Stimulated activated CD4-positive, alpha-beta T cell treated with anti-CD3 and anti-CD28 coated beads, Interleukin-12 subunit alpha, Interleukin-12 subunit beta, amount 100 ng/mL, for 24 hours (primary cell): ENCODE measurements at places on chromosomes 13 and 19.

DNA sequence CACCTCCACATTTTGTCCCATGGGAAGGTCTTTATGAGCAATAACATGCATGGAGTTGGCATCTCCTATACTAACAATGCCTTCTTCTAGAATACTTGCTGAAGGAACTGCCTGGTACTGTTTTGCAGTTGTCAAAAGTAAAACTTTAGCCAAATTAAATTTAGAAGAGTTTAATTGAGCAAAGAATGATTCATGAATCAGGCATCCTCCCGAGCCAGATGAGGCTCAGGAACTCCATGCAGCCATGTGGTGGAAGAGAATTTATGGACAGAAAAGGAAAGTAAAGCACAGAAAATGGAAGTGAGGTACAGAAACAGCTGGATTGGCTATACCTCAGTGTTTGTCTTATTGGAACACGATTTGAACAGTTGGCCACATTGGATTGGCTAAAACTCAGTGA lies 1081.9 kb downstream of the SLITRK1 start:
- no peak for DNase-seq

DNA sequence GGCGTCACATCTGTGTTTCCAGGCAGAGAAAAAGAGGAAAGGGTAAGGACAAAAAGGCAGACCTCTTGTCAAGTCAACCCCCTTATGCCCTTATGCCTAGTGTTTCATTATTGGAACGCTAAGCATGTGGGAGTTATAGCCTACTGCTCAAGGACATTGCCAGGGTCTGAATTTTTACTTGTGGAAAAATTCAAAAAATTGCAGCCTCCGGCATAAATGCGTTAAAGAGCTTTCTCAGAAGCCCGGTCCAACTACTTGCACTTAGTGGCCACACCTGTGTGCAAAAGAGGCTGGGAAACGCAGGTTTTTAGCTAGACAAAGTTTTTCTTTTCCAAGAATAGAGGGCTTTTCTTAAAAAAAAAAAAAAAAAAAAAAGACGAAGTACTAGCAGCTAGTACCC lies 139.8 kb downstream of the DPF1 start:
- DNase-seq, result no peak

GRCh38 chr13:96165840-96166239 lies 75.9 kb downstream of the HS6ST3 start:
- DNase-seq, result no peak

DNA sequence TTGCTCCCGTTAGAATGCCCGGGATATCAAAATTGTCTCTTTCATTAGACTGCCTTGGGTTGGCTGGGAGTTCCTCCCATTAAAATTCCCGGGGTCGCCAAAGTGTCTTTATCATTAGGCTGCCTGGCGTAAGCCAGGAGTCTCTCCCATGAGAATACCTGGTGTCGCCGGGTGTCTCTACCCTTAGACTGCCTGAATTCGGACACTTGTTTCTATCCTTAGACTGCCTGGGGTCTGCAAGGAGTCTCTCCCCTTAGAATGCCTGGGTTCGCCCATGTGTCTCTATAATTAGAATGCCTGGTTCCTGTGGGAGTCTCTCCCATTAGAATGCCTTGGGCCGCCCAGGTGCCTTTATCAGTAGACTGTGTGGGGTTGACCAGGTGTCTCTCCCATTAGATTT lies 1538.2 kb downstream of the UQCRFS1 start:
- no peak for DNase-seq

- DNase-seq, result no peak
These were observed 3.1 kb upstream of the TMEM86B start for GRCh38 chr19:55231391-55232285.

DNA sequence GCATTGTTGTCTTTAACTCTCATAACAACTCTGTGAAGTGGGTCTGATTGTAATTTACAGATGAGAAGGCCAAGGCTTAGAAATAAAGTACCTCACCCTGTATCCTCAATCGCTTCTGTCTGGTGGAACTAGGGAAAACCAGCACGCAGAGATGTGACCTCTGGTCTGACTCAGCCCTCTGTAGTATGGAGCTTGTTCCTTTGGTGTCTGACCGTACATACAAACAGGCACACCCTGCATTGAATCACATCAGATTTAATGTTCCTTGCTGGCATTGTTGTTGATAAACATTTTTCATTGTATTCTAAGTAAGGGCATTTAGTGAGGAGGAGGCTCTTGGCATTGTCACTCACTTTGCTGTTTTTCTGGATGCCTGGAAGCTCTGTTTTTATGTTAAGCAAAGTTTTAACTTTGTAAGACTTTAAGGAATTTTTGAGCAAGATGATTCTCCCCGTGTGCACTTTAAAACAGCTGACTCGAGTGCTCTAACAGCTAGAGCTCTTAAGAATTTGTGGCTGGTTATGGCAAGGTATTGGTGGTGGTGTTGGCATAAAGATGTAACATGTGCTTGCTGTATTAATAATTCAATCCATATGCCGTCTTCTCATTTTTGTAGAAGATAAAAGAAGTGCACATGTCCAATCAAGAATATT lies 89.0 kb upstream of the SPATA13 start:
- no peak for DNase-seq

- no peak for DNase-seq
These were observed 5.4 kb upstream of the PLPP2 start for GRCh38 chr19:296476-297225.

GRCh38 chr13:94061301-94061700 lies 418.2 kb downstream of the DCT start:
- DNase-seq, result no peak

GRCh38 chr13:105925496-105925895 lies 610.0 kb downstream of the EFNB2 start:
- no peak for DNase-seq
